Hypothalamus (tissue), 51 donors: ENCODE measurements at places on chromosomes 2 and 18.

- no peak for DNase-seq
Observed at GRCh38 chr2:6492573-6492972, 373.1 kb downstream of the CMPK2 start.

- DNase-seq = no peak
Observed at GRCh38 chr2:241040081-241040803, 41.8 kb downstream of the SNED1 start.

DNA sequence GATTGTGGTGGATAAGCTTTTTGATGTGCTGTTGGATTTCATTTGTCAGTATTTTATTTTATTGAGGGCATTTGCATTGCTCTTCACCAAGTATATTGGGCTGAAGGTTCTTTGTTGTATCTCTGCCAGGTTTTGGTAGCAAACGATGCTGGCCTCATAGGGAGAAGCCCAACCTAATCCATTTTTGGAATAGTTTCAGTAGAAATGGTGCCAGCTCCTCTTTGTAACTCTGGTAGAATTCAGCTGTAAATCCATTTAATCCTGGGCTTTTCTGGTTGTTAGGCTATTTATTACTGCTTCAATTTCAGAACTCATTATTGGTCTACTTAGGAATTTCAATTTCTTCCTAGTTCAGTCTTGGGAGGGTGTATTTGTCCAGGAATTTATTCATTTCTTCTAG, 309.8 kb upstream of the SETBP1 start:
- DNase-seq = no peak

- DNase-seq = no peak
Observed at GRCh38 chr2:106642679-106643078, 155.5 kb downstream of the CD8B2 start.

DNA sequence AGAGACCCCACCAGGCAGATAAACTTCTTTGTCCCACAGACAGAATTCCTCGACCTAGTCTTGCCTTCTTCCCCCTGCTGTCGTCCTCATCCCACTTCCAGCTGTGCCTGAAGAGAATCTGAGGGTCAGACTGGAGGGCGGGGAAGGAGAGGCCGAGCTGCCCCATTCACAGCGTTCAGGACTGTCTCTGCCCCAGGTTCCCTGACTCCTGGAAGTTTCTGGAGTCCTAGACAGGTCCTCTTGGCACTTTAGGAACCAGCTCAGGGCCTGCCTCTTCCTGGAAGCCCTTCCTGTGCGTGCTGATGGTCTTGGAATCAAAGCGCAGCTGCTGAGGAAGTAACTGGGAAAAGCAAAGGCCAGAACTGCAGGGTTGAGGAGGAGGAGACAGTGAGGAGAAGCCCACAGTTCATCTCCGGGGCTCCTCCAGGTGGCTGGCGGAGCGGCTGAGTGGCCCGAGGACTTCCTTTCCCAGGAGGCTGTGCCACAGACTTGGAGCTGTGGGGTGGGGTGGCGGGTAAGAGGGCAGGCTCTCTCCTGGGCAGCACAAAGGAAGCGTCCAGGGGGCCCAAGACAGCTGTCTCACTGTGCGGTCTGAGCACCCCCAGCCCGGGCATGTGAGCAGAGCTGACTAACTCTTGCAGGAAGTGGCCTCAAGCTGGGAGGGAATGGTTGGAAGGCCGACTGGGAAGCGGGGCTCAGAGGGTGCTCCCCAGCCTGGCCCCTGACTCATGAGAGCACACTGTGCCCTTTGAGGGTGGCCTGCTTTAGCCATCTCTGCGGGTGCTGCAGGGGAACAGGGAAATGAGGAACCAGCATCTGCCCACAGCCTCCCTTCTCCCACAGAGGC, 39.5 kb downstream of the SDC1 start:
- no peak for DNase-seq

DNA sequence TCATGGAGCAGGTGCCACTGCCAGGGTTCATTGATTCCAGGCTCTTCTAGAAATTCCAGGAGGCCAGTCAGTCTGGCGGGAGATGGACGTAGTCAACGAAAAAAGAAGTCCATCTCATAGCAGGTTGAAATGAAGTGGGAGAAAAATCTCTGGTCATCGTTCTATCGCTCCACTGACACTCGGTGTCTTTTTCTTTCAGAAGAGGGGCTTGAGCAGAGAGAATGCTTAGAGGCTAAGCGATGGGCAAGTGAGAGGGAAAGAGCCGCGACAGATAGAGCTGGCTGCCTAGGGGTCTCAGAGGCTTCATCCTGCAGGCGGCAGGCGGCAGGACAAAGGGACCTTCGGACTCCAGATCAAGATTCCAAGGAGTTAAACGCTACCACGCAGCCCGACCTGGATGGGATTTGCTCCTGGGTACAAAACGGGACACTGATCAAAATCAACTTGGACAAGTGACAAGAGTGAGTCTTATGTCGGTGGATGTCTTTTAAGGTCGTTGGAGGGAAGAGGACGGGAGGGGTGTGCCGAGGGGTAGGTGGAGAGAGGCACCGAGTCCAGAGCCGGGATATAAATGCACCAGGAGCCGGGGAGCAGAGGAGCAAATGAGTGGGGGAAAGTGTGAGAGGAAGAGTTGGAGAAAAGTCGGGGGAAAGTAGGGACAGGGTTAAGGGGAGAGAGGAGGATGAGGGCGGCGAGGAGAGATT, 677 bp upstream of the TMEM178A start:
- DNase-seq = no peak

DNA sequence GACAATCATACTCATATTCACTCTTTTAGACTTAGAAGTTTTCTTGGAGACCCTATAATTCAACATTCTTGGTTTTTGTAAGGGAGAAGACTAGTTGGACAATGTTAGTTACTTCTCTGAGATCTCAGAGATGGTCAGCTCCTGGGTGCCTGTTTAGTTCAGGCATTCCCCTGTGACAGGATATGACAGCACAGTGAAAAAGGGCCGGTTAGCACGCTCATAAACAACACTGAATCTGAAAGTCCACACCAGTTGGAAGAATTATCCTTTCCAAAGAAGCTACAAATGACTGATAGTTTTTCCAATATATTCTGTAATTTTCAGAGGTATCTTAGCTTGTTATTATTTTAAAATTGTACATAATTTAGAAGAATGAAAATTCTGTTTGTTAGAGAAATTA, 75.7 kb downstream of the ADAM23 start:
- no peak for DNase-seq

GRCh38 chr2:27828305-27828704, 56.8 kb downstream of the MRPL33 start:
- no peak for DNase-seq

GRCh38 chr18:32420084-32420750, 50.5 kb downstream of the GAREM1 start:
- DNase-seq = no peak

GRCh38 chr2:183536290-183536689, 412.0 kb downstream of the NUP35 start:
- no peak for DNase-seq

- DNase-seq = no peak
Observed at GRCh38 chr2:120298173-120298835, 45.7 kb downstream of the RALB start.

- no peak for DNase-seq
Observed at GRCh38 chr2:42859791-42860190, 67.4 kb upstream of the HAAO start.

DNA sequence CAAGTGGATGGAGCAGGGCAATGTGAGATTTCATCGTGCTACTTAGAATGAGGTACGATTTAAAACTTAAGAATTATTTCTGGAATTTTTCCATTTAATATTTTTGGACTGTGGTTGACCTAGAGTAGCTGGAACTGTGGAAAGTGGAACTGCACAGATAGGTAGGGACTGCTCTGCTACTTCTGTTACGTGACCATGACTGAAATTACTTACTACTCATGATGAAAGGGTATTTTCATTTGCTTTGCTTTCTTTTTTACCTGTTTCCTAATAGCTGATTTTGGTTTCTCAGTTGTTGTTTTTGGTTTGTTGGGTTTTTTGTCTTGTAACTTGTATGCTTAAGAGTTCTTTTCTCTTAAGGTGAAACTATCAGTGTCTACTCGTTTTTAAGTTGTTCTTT, 11.4 kb downstream of the UBE2E3 start:
- no peak for DNase-seq

DNA sequence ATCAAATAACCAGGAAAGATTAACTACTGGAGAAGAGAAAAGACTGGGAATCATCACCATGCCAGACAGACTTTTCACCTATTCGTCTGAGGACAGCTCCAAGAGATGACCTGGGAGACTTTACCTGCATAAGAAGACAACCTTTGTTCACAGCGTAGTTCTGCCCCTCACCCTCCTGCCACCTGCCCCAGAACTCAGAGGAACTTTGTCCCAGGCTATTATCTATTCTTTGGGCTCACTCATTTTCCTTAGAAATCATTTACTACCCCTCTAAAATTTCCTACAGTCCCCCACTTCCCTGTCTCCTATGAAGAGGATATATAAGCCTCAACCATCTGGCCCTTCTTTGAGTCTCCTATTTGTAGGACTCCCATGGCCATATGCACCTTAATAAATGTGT, 19.3 kb upstream of the COPS8 start:
- DNase-seq = no peak

DNA sequence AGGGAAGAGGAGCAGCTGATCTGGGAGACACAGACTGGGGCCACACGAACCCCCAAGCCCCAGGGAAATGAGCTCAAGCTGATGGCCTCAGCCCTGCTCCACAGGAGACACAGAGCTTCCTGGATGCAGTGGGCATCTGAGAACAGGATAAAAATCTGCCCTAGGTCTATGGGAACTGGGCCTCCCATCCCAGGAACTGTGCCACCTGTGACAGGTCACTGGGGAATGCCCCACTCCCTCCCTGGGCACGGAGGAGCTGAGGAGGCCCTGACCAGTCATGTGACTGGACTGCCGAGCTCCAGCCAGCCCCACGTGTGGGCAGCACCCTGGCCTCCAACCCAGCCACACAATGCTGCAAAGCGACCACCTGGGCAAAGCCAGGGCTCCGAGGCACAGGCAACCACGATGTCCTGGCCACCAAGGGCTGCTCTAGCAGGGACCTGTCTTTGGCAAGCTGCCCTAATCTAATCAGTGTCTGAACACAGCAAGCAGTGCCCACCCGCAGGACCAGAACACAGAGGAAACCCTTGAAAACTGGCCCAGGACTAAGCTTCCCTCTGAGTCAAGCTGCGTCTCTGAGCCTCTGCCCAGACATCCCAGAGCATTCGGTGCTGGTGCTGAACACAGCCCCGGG, 57.8 kb upstream of the ID2 start:
- DNase-seq = no peak

DNA sequence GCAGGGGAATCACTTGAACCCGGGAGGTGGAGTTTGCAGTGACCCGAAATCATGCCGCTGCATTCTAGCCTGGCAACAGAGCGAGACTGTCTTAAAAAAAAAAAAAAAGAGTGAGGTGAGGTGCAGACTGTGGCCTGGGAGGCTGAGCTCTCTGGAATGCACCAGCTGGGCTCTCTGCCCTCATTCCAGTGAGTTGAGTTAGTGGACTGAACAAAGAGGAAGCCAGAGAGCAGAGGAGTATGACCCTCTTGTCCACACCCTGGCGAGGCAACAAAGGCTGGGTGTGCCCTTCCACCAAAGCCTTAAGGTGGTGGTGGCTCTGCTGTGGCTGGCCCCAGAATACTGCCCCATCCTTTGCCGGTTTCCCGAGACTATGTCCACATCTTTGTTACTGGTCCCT, 71.3 kb upstream of the ACKR3 start:
- DNase-seq = no peak

DNA sequence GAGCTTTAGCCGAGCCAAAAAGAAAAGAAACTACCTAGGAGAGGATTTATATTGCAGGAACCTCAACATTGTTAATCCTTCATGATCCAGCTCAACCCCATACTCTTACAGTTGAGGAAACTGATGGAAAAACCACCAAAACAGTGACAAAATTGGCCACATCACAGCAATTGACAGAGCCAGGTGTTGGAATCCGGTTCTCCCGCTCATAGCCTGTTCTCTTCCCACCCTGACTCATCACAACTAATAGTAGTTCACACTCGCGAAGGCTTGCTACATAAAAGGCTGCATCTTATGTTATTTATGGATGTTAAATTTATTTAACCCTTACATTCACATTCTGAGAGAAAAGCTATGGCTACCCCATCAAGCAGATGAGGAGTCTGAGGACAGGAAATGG, 33.7 kb downstream of the SLC9A4 start:
- no peak for DNase-seq

- peak; percentile 19 for DNase-seq
Observed at GRCh38 chr18:66495844-66496243, 108.0 kb downstream of the CDH19 start.

- DNase-seq = no peak
Observed at GRCh38 chr2:119950966-119951365, 61.9 kb upstream of the EPB41L5 start.

DNA sequence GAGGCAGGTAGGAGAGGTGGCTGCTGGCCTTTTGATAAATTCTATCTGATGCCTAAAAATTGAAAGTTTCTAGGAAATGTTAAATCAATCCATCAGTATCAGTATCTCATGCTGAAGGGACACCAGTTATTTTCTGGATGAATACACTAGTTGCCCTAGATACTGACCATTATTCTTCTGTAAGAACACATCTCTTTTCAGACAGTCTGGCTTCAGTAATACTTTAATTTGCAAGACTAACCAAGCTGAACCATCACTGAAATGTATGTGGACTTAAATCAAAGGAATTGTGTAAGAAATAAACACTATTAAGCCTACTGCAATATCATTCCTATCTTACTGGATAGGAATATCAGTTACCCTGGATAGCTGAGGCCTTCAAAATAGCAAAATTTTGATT, 1546.3 kb downstream of the LRP1B start:
- no peak for DNase-seq

- DNase-seq = no peak
Observed at GRCh38 chr2:48228345-48228684, 301.6 kb upstream of the STON1 start.

GRCh38 chr2:228845162-228845925, 425.7 kb downstream of the PID1 start:
- DNase-seq = no peak

GRCh38 chr2:162917626-162918025, 79.1 kb upstream of the KCNH7 start:
- DNase-seq = no peak

DNA sequence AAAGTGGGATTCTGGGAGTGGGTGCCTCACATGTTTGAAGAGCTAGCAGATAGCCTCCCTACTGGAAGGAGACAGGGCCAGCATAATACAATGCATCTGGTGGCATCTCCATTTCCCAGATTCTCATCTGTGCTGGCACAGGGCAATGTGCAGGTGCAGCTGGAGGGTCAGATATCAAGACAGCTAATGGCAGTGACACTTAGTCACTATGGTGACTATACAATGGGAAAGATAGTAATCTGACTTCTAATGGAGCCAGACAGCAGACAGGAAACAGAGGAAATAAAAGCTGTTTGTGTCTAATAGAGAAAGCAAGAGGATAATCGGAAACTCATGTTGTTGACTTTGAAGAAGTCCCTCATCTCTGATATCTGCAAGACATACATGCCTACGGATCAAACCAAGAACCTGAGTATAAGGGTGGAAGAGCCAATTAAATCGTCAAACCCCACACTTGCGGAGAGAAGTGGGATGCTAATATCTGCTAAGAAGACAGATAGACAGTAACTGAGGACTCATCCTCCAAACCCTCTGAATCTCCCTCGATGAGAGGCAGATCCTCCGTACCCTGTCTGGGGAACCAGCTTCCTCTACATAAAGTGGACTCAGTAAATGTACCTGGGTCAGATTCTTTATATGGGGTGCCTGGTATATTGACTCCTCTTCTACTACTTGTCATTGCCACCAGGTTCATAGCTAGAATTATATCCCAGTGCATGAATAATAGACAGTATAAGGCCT, 692.7 kb downstream of the SOCS6 start:
- DNase-seq = no peak
